Stimulated activated CD8-positive, alpha-beta memory T cell treated with anti-CD3 and anti-CD28 coated beads, Interleukin-15, amount 100 ng/mL, for 4 hours (primary cell): ENCODE measurements at places on chromosomes 5 and 9.

- DNase-seq = no peak
Observed at GRCh38 chr5:137598399-137598798, 99.3 kb upstream of the SPOCK1 start.

DNA sequence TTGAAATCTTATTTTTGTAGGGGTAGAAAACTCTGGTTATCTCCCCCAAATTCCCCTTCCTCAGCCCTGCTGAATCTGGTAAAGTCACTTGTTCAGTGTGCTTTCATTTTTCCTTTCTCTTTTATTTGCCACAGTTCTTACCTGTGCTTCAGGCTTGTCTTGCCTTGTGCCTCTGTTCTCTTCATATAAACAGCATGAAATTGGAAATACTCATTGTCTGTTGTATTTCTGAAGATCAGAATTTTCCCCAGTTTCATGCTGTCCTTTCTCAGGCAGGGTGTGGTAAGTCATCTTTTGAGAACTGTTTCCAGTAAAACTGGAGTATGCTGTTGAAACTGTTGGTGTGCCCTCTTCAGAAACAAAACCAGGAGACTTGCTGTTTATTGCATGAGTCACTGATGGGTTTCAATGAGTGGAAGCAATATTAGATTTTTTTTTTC is 7.0 kb downstream of the PAM start:
- no peak for DNase-seq

- DNase-seq = no peak
Observed at GRCh38 chr9:111959468-111960359, 63.1 kb downstream of the UGCG start.

DNA sequence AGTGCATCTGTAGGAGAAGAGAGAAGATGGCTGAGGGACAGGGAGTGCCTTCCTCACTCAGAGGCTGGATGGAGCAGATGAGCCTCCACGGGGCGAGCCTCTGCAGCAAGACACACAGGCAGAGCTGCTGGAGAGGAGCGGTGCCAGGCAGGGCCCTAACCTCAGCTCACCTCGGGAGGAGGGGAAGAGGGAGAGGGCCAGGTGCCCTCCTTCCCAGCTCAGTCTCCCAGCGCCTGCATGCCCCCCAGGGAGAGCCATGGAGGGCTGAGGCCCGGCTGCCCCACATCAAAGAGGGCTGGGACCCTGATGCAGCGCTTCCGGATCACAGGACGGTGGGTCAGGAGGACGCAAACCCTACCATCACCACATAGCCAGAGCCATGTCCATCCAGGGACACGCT is 13.6 kb upstream of the SPATA31E1 start:
- no peak for DNase-seq
